Fibroblast of the conjunctiva (primary cell): ENCODE measurements at places on chromosomes 1 and 21.
A peak's percentile ranks its signal among the peaks of the same experiment; 100 is the strongest.

GRCh38 chr1:185860311-185860710 is 126.1 kb downstream of the HMCN1 start:
- DNase-seq = no peak

GRCh38 chr1:152050886-152051675 is 14.3 kb upstream of the S100A11 start:
- no peak for DNase-seq

DNA sequence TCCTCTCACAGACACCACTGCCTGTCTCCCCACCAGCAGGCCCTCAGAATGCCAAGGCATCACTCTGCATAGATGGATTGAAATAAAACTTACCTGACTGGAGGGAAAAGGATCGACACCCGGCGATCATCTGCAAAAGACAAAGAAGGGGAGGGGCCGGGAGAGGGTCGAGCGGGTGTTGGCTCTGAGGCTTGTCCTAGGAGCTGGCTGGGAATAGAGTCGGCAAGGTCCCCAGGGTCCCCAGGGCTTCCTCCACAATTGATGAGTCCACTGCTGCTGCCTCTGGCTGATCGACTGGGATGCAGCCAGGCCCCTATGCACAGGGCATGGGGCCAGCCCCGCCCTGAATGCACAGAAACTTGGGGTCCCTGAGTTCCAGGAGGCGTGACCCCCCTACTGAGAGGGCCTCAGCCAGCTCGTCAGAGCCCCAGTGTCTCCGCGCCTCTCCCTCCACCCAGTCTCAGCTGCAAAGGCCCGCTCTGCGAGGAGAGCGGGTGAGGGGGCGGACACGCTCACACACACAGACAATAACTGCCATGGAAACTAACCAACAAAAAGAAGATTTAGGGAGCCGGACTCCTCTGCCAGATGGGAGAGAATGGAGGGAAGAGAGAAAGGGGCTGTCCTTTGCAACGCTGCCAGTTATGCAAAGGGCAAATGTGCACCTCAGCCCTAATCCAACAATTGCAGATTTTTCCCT is at the start of gene KLHDC8A:
TSS of gene KLHDC8A (minus strand) at position 483 of the 700 bp plus-strand sequence. CDS start 13,318 bp downstream, outside the sequence.
- DNase-seq = no peak

- no peak for DNase-seq
Measured at GRCh38 chr1:160459687-160460086, 59.3 kb downstream of the VANGL2 start.

DNA sequence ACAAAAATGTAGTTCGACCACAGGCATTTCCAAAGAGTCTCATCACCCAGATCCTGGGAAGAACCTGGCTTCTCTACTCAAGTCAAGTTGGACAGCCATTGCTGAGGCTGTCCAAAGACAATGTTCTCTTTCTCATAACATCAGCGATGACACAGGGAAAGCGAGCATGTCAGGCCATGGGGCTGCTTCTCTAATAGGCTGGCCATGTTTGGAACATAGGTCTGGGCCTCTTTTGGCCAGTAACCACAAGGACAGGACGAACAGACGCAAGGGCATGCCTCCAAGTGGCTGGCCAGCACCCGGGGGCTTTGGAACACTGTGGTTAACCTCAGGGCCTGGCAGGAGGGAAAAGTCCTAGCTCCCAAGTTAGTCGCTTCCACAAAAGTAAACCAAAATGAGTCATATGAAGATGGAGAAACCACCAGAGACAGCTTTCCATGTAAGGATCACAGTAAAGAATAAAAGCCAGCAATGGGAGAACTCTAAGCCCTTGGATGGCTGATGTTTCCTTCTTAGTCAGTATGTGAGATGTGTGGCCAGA is 80.6 kb upstream of the SLC44A3 start:
- peak; percentile 47 for DNase-seq

DNA sequence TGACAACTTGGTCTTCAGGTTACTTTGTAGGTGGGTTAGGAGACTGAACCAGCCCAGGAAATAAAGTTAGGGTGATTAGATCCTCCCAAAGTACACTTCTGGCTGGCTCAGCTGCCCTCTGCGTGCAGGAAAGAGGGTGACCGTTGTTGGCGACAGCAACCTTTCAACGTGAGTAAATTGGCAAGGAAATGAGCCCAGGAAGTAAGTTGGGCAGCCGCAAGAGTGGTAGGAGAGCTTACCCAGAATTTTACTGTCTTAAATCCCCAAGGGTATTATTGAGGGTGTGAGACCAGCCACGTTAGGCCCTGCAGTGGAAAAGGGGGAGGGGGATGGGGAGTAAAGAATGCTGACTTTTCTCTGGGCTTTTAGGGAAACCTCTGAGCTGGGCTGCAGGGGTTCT is 1.6 kb downstream of the TENT5C start:
- DNase-seq = no peak

GRCh38 chr1:75198761-75199160 is 64.6 kb downstream of the LHX8 start:
- no peak for DNase-seq

- no peak for DNase-seq
Measured at GRCh38 chr1:1122981-1123480, 7.1 kb upstream of the C1orf159 start.

DNA sequence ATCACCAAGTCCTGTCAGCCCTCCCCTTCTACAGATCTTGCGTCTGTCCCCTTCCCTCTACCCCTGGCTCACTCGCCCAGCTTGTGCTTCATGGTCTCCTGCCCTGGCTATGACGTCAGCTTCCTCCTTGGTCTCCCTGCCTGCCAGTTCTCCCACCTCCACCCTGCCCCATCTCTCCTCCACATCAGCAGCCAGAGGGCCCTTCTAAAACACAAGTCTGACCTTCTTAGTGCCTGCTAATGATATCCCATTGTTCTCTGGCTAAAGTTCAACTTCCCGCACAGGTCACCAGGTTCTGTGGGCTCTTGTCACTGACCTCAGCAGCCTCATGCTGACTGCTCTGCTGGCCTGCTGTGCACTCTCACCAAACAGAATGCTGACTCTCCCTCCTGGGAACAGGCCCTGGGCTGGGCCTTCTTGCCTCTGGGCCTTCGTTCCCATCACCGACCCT is 24.7 kb upstream of the MYCL start:
- no peak for DNase-seq

DNA sequence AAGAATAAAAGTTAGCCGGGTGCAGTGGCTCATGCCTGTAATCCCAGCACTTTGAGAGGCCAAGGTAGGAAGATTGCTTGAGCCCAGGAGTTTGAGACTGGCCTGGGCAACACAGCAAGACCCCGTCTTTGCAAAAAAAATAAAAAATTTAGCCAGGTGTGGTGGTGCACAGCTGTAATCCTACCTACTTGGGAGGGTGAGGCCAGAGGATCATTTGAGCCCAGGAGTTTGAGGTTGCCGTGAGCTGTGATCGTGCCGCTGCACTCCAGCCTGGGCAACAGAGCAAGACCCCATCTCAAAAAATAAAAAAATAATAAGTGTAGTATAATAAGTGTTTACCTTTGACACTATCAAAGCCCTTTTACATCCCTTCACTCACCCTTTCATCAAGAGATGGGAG is 5.0 kb downstream of the ACTN2 start:
- DNase-seq = no peak

- DNase-seq = no peak
Measured at GRCh38 chr1:24652382-24652781, 9.3 kb downstream of the SRRM1 start.

- DNase-seq = no peak
Measured at GRCh38 chr21:22758478-22758877, 1760.3 kb downstream of the NCAM2 start.

- no peak for DNase-seq
Measured at GRCh38 chr1:3227893-3228292, 158.9 kb downstream of the PRDM16 start.

DNA sequence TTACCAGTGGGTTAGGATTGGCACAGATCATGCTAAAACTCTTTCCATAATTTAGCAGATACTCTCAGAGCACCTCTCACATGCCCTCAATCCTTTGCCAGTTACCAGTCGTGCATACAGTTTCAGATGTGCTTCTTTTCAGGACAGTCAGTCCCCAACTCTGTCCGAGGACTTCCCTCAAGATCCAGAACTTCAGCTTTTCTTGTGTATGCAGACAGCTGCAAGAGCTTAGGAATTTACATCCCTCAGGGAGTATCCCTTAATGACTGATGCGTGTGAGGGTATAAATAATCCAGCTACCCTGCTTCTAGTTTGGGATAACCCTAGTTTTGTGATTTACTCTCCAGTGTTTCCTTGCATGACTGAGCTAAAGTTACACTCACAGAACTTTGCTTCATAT is 393.0 kb upstream of the PLXNA2 start:
- no peak for DNase-seq

DNA sequence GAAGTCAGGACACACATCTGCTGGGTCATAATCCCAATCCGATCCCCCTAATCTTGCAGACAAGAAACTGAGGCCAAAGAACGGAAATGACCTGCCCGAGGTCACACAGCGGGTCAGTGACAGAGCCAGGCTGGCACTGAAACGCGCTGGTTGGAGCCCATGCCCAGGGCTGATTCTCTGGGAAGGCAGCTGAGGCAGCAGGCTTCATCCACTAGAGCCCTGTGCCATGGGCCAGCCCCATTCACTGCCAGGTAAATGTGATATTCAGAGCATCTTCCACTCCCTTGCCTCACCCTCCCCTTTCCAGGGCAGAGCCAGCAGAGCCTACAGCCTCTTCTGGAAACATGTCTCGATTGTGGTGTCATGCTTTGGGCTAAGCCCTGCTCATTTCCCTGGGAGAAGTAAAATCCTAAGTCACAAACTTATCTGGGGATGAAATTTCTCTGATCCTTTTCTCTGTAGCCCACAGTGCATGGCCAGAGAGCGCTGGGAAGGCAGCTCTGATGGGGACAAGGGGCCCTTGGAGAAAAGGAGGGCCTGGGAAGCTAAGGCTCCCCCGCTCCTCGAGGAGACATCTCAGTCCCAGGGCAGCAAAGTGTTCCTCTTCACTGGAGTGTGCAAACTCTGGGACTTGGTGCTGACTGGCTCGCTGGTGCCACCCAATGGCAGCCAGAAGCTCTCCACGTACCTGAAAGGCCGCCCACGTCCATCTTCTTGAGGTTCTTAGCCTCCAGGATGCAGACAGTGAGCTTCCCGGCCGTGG is 110.4 kb downstream of the SYT2 start:
- peak; percentile 82 for DNase-seq

DNA sequence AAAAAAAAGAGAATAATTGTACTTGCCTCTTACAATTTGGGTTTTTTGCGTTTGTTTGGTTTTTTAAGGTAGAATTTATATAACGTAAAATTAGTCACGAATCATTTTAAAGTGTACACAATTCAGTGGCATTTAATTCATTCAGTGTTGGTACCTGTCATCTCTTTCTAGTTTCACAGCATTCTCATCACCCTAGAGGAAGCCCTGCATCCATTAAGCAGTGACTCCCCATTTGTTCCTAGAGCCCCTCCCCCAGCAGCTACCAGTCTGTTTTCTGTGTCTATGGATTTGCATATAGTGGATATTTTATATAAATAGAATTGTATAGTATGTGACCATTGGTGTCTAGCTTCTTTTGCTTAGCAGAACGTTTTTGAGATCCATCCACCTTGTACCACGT is 233.2 kb upstream of the FMN2 start:
- no peak for DNase-seq

- DNase-seq = no peak
Measured at GRCh38 chr1:185487936-185488335, 170.9 kb upstream of the IVNS1ABP start.

- DNase-seq = no peak
Measured at GRCh38 chr1:34970220-34970735, 14.9 kb downstream of the TMEM35B start.

DNA sequence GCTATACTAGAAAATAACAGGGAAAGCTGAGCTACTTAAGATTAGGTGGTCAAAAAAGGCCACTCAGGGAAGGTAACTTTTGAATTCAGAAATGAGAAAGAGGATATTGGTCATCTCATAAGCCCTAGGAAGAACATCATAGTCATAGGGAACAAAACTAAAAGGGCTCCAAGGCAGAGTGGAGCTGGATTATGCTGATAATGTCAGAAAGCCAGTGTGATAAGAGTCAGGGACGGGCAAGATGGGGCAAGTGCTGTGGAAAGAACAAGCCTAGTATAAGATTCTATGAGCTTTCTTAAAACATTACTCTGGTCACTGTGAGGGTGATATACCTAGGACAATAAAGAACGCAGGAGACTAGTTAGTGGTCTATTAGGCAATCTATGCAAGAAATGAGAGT is 106.6 kb downstream of the DUSP10 start:
- no peak for DNase-seq

DNA sequence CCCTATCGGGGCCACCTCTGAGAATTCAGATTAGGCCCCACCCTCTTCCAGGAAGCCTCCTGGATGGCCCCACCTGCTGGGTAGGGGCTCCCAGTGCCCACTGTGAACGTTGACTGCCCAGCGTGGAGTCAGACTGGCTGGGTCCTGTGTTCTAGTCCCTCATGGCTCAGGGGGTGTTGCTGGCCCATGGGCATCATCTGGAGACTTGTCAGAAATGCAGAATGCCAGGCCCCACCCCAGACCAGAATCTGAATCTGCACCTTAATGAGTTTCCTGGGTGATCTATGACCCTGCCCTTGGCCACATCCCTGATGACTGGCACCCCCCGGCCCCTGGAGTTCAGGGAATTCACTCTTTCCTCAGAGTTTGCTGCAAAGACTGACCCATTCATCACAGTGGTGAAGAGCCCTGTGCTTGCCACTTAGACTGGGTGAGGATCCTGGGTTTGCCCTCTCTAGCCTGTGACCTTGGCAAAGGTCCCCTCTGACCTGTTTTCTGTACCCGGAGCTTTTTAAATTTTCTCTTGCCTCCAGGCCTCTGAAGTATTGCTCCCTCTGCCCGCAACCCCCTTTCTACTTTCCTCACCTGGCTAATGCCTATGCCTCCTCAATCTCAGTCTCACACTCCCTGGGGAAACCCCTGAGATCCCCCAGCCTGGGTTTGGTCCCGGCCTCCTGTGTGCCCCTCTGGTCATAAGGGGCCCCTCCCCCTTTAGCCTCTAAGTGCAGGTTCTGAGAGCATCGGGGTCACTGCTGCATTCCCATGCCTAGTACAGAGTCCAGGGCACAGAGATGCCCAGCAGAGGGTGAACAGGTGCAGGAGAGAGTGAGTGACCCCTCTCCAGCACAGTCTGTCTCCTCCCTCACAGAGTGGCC is 184.2 kb downstream of the MATN1 start:
- no peak for DNase-seq
